Spinal cord (tissue), 10 donors: ENCODE measurements at places on chromosomes 6 and 20. TPM values are rescaled to one million over a fixed set of nuclear protein-coding genes. Genes with fewer than 3 reads are reported as not detected.

LRRN4 gene
- total RNA-seq, result 0.28 TPM

SH3BGRL2 gene
- 25.1 TPM for total RNA-seq

SLPI gene
- total RNA-seq, result 10.2 TPM

SUMO4 gene
- total RNA-seq, result 5.7 TPM

THEMIS gene
- 0.06 TPM for total RNA-seq

MEI4 gene
- 1.6 TPM for total RNA-seq

OCSTAMP gene
- 0.06 TPM for total RNA-seq

DNA sequence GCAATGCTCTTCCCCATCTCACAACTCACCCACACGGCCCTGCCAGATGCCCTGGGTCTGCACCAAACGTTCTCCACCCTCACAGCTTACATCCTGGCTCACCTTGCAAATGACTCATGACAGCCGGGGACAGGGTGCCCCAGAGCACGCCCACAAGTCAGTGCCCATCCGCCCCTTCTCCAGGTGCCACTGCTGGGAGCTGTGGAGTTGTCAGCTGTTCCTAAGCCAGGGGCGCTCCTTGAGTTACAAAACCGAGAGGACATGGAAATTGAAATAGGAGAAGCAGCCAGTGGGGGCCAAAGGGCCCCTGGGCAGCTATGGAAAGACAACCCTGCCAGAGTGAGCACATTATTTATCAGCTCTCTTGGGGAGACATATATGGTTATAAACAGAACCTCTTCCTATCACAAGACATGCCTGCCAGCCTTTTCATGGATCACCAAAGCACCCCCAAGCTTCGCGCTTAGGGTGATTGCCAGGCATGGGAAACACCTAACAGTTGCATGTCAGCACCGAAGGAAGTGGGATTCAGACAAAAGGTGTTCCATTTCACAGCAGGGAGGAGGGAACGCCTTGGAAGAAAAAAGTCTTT is 236.8 kb downstream of the LY86 start:
- DNase-seq, result no peak

DNA sequence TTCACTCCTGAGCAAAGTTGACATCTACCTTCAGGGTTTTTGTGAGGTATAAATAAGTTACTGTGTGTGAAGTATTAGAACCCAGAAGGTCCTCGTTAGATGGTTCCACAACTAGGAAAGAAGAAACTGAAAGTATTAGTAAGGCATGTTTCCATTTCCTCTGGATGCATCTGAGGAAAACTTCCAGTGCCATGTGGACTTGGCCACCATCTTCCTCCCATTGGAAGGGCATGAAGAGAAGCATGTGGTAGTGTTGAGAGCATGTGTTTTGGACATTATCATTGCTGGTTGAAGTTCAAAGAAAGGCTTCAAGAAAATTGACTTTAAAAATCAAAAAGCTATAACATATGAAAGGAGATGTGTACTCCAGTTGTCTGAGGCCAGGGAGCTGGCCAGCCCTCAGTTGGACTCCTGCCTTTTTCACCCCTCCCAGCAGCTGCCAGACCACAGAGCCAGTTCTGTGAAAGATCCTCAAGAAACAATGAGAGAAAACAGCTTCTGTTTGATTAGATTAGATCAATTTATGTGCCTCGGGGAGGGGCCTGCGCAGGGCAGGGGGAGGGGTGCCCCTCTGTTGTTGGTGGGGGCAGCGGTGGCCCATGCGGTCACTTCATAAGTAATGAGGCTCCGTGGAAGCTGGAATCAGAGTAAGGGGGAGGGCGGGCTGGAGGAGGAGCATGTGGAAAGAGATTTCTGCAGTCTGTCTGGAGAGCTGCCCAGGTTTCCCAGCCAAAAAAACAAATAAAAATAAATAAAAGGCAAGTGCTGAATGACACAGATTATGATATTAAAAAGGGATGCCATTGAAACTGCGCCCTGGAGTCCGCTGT is 154.0 kb downstream of the JARID2 start:
- DNase-seq, result peak; percentile 94

- DNase-seq, result no peak
Measured at GRCh38 chr6:146856296-146856695, 257.5 kb downstream of the ADGB start.

DNA sequence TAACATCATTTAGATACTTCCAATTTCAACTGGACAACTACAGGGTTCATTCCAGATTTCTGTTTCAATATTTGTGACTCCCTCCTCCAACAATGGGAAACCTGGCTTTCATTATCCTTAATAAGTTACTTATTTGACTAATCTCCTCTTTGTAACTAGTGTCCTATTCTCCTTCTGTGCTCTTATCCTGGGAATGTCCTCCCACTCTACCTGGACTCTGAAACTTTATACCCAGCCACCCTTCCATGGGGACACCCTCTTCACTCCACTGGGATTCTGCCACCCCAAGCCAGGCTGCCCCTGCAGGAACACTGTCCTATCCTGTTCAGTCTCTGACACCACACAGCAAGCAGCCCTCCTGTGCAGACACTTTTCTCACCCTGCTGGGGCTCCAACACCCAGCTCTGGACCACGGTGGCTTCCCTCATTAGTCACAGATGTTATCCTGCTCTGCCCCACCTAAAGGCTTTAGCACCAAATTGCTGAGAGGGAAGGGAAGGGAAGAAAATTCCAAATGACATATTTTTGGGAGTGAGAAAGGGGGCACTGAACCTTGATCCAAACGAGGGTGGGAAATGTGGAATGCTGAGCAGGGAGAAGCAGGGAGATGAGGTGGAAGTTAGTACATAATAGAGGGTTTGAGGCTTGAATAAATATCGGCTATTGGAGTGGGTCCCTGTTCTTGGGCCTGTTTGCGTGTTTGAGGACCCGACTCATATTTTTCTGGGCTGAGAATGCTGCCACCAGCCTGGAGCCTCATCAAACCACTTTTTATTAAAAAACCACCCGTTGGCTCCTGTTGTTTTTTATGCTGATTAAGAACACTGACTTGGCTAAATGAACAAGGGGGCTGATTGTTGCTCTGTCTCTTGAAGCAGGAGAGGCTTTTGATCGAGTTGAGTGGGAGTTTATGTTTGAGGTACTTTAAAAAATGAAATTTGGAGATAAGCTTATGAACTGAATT is 54.0 kb upstream of the AKIRIN2 start:
- no peak for DNase-seq

GRCh38 chr20:52012079-52012478 is 179.5 kb downstream of the ZFP64 start:
- DNase-seq, result no peak

- peak; percentile 69 for DNase-seq
Measured at GRCh38 chr6:47308198-47308517, 1.5 kb downstream of the TNFRSF21 start.

- DNase-seq, result no peak
Measured at GRCh38 chr6:15061180-15061641, 184.7 kb upstream of the JARID2 start.

DNA sequence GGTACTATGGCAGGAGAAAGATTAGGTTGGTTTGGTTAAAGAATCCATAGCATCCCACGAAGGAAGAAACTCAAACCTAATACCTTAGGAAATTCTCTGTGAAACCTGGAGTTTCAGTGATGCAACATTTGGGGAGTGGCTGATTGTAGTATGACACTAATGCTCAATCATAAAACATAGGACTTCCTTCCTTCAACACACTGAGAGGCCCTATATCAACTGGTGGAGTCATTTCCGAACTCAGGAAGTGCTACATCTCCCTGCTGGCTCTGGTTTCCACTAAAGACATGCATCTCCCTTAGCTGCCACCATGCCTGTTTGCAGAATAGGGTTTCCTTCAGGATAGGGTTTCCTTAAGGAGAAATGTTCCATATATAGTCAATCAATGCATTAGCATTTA is 5.2 kb upstream of the MANEA start:
- DNase-seq, result no peak

GRCh38 chr6:38176797-38177751 is 357.5 kb downstream of the ZFAND3 start:
- DNase-seq, result peak; percentile 66

DNA sequence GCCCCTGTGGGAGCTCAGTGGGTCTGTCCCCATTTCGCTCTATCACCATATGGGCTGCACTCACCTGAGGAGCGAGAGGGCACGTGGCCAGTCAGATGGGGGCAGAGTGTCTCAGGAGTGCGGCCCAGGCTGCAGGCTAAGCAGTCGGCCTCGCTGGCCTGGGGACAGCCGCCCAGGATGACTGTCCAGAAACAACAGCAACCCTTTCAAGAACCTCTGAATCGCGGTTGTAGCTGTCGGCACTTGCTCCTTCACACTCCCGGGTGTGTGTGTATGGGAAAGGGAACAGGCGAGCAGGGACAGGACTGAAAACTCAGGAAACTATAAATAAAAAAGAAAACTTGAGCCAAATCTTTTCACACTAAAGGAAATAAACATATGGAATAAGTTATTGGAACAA is 63.1 kb downstream of the TFAP2A start:
- no peak for DNase-seq

GRCh38 chr6:134883314-134883713 is 66.6 kb downstream of the ALDH8A1 start:
- no peak for DNase-seq

GRCh38 chr6:17710331-17710730 is 3.6 kb upstream of the NUP153 start:
- DNase-seq, result no peak

DNA sequence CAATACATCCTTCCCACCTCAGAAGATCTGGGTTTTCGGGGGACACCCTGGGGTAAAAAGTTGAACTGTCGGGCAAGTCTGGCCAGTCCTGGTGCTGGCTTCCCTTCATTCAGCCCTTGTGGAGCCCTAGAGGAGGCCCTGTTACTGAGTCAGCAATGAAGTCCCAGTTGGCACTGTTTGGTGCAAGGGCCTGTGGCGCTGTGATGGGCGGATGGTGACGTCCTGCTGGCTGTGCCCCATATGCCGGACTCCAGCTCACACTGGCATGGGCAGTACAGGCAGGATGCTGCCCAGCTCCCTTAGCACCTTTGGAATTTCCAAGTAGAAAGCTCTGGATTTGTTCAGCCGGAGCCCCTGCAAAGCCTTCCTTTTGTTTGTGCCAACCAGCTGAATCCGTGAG is 186.2 kb upstream of the PMEPA1 start:
- DNase-seq, result no peak

- no peak for DNase-seq
Measured at GRCh38 chr6:150738092-150738629, 127.3 kb upstream of the MTHFD1L start.

DNA sequence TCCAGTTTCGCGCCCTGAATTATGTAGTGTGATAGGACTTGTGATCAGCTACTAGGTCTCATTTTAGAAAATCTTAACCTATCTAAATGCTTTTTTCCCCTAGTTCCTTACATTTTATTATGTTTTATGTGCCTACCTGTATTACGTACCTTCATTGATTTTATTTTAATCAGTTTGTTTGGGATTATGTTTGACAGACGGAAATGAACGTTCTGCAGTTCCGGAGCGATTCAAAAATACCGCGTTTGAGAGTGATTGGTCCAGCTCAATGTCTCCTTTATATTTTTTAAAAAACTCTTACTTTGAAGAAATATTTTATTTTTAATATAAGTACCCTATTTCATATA is 114.3 kb upstream of the BTN3A2 start:
- no peak for DNase-seq
